Activated T-helper 17 cell treated with anti-CD3 and anti-CD28 coated beads, Interleukin-2, amount 50 U/mL, for 72 hours (primary cell): ENCODE measurements at places on chromosomes 1 and 21. TPM values are rescaled to one million over a fixed set of nuclear protein-coding genes. Genes with fewer than 3 reads are reported as not detected.

The PIGR gene
- not detected for total RNA-seq

The VHLL gene
- total RNA-seq: 0.42 TPM

The ATP6V1G3 gene
- total RNA-seq: not detected

The ISG15 gene
- 36.5 TPM for total RNA-seq

The LBR gene
- total RNA-seq: 123 TPM

The SLC45A3 gene
- 0.37 TPM for total RNA-seq

The SPATA17 gene
- total RNA-seq: not detected

The FPGT gene
- total RNA-seq: 15.8 TPM

The SHCBP1L gene
- total RNA-seq: not detected

The OR2AK2 gene
- total RNA-seq: 0.26 TPM

The NES gene
- total RNA-seq: not detected

The TMCO2 gene
- not detected for total RNA-seq

The OVAAL gene
- not detected for total RNA-seq

The KCNJ10 gene
- not detected for total RNA-seq

The RBP7 gene
- not detected for total RNA-seq

The COL8A2 gene
- 0.08 TPM for total RNA-seq

The CYB561D1 gene
- 7.6 TPM for total RNA-seq

The SLFNL1 gene
- total RNA-seq: 0.13 TPM

The CLCNKA gene
- total RNA-seq: not detected

The CSRP1 gene
- total RNA-seq: 51.1 TPM

The PRR9 gene
- not detected for total RNA-seq

The LDLRAD2 gene
- total RNA-seq: not detected

The GJC2 gene
- total RNA-seq: 0.61 TPM

The ADGRL2 gene
- not detected for total RNA-seq

The LCE2A gene
- total RNA-seq: not detected

The TNNI3K gene
- total RNA-seq: 1.2 TPM

The FOXD2 gene
- 0.29 TPM for total RNA-seq

The OR4F16 gene
- not detected for total RNA-seq

The HES3 gene
- total RNA-seq: not detected

The RGS13 gene
- total RNA-seq: 0.19 TPM

The CA6 gene
- 0.78 TPM for total RNA-seq

The RASAL2 gene
- total RNA-seq: 0.11 TPM

The LCE1A gene
- total RNA-seq: not detected

The GNG4 gene
- 0.32 TPM for total RNA-seq

The OR2L8 gene
- total RNA-seq: not detected

The DENND4B gene
- total RNA-seq: 98.0 TPM

The UBL4B gene
- not detected for total RNA-seq

The FAM131C gene
- total RNA-seq: 0.69 TPM

The SPSB1 gene
- 14.4 TPM for total RNA-seq

The CREG1 gene
- total RNA-seq: 13.2 TPM

The FAM72A gene
- 16.6 TPM for total RNA-seq

The INTS3 gene
- 103 TPM for total RNA-seq

The FMN2 gene
- total RNA-seq: not detected

The ZBTB40 gene
- total RNA-seq: 21.4 TPM

The LEFTY2 gene
- not detected for total RNA-seq

The ANKRD34A gene
- 4.8 TPM for total RNA-seq

The ZBTB8B gene
- total RNA-seq: not detected
